ENCODE measurements at places on chromosomes 16 and 17.

GRCh38 chr17:78475211-78475610, 96.8 kb downstream of the PGS1 start:
- no peak for DNase-seq

- DNase-seq, result no peak
Measured at GRCh38 chr16:1156983-1157638, 4.2 kb downstream of the CACNA1H start.

- DNase-seq, result no peak
Measured at GRCh38 chr16:21651515-21651914, 893 bp downstream of the IGSF6 start.

DNA sequence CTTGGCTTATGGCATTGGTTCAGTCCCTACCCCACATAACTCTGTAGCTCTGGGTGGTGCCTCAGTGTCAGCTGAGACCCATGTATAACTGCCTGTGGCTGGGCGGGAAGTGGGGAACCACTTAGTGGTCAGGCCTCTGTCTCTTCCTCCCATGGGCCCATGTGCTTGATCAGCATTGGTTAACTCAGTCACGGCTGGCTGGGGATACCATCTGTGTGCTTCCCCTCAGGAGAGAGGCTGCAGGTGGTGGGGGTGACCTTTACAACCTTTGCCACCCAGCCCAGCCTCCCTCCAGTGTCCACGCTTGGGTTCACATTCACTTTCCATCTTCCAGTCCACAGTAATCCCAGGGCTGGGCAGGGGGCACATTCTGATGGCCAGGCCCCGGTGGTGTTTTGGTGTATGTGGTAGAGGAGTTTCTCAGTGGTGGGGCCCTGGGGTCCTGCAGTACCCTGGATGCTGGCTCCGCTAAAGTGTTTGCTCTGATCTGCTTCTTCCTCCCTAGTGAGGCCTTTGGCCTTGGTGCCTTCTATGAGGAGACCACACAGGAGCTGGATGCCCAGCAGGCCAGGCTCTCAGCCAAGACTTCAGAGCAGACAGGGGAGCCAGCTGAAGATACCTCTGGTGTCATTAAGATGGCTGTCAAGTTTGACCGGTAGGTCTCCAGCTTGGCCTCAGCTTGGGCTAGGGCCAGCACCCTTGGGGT, 10.2 kb upstream of the NFATC3 start:
- DNase-seq, result peak; percentile 76

GRCh38 chr17:13460261-13461000, 141.3 kb downstream of the HS3ST3A1 start:
- DNase-seq, result no peak

GRCh38 chr17:70169709-70170597, 621 bp downstream of the KCNJ2 start:
- DNase-seq, result no peak

DNA sequence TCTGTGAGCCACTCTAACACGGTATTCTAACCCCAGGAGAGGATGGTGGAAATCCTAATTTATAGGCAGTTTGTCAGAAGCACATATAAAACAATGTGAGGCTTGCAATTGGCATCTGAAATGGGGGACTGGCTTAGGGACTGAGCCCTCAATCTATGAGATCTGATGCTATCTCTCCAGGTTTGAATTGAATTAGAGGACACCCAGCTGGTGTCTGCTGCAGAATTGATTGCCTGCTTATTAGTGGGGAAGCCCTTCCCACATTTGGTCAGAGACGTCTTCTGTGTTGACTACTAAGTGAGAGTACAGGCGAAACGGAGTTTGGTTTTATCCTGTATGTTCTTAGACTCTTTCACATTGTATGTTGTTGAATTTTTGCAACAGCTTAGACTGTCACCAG, 13.6 kb upstream of the TMIGD1 start:
- DNase-seq, result no peak
